NCI-H2081 treated with DMSO at 0.1 percent for 48 hours (cell line): ENCODE measurements at places on chromosomes 7 and 10.

GRCh38 chr7:50656141-50656895 is 91.1 kb upstream of the DDC start:
- no peak for DNase-seq

GRCh38 chr10:50511492-50512213 is 112.1 kb downstream of the SGMS1 start:
- DNase-seq, result no peak

- no peak for DNase-seq
These were observed 608 bp downstream of the AKR1B10 start for GRCh38 chr7:134527979-134528371.

GRCh38 chr7:70092314-70093204 is 494.3 kb downstream of the AUTS2 start:
- peak; percentile 78 for DNase-seq
